NCI-H526 (cell line): ENCODE measurements at places on chromosomes 3 and 15.

- no peak for DNase-seq
Observed at GRCh38 chr3:36803091-36803791, 38.9 kb upstream of the DCLK3 start.

DNA sequence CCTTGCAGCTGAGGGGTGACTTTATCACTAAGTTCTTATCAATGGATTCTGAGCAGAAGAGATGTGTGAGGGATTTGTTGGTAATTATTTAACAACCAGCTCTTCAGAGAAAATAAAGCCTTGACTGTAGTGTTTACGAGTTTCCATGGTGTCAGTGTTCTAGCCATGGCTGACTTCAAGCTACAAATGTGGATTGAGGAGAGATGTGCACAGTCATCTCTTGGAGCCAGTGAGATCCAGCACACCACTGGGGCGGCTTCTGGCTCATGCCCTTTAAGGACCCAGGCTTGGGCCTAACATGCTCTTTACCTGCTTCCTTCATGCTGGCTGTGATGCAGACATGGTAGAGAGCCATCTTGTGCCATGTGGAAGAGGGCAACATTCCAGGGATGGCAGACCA lies 145.6 kb upstream of the MRPS22 start:
- DNase-seq: no peak

GRCh38 chr3:89440386-89440785 lies 333.0 kb downstream of the EPHA3 start:
- no peak for DNase-seq

- DNase-seq: no peak
Observed at GRCh38 chr3:184767377-184767776, 44.6 kb upstream of the VPS8 start.

DNA sequence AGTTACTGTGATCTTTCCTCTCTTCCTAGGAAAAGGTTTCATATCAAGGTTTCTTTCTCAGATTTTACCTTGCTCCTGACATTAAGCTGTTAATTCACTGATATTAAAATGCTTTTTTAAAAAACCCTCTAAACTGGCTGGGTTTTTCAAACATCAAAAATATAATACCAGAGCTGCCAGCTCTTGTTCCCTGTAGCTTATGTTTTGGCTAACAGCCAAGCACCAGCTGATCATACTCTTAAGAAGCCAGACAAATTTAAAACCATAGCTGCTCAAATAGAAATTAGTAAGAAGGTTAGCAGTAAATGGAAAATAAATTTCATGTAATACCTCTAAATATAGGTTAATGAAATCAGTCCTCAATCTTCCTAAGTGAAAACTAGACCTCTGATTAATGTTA lies 657.5 kb downstream of the GRM7 start:
- no peak for DNase-seq
